ENCODE measurements at places on chromosomes 7 and 10. TPM values are rescaled to one million over a fixed set of nuclear protein-coding genes. Genes with fewer than 3 reads are reported as not detected.

DNA sequence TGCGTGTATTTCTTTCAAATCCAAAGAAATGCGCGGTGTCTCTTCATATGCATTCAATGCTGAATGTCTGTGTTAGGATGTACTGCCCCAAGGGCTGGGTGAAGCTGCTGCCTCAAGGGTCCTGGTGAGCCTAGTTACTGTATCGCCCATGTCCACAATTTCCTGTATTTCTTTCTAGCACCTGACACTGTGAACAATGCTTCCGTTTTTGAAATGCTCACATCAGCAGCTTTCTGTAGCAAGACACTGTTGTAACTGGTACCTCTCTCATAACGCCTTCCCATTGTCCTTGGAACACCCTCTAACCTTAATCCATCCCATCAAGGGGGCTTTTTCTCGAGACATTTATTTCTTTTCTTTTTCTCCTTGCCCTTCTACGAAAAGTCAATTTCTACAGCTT, 25.1 kb downstream of the NRP1 start:
- no peak for DNase-seq

- no peak for DNase-seq
Observed at GRCh38 chr7:124364283-124364682, 331.4 kb upstream of the TMEM229A start.

The TAS2R3 gene
- 1.2 TPM for total RNA-seq

- no peak for DNase-seq
Observed at GRCh38 chr10:121324678-121325213, 273.5 kb downstream of the FGFR2 start.

Measured in astrocyte (in vitro differentiated cells and primary cell).